ENCODE measurements at places on chromosomes 6 and 20. TPM values are rescaled to one million over a fixed set of nuclear protein-coding genes. Genes with fewer than 3 reads are reported as not detected.

Gene NKX2-4
- not detected for total RNA-seq

DNA sequence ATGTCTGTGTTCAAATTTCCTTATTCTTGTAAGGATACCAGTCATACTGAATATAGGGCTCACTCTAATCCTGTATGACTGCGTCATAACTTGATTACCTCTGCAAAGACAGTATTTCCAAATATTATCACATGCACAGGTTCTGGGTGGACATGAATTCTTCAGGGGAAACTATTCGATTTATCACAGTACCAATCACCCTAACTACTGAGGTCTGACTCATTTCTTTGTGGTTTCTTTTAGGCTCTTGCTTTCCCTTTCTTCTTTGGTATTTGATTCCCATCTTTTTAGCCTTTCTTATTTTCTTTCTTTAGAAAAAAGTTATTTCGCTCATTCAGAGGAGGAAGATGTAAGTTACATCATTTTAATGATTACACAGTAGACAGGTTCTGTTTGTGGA is 40.3 kb upstream of the TBX18 start:
- peak; percentile 32 for DNase-seq

- DNase-seq = peak; percentile 98
Measured at GRCh38 chr6:1325461-1326309, 13.8 kb downstream of the FOXQ1 start.

- DNase-seq = no peak
Measured at GRCh38 chr6:87408721-87409155, 966 bp downstream of the CFAP206 start.

DNA sequence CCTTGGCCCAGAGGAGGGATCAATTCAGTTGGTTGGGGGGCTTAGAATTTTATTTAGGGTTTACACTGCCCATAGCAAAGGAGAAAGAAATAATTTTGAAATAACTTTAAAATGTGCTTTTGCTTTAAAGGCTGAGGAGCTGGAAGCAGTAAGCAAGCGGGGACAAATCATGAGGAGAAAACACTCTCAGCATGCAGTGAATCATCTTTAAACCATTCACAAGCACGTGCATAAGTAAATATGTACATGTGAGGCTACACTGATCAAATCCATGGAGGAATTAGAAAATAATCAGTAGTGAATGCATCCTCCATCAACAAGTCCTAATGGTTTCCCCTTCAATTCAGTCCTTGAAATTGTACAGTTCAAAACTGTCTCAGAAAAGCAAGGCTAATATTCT is 181.0 kb downstream of the MTFR2 start:
- DNase-seq = peak; percentile 48

Gene PRL
- total RNA-seq = not detected

- DNase-seq = no peak
Measured at GRCh38 chr20:10423735-10424134, 10.3 kb downstream of the MKKS start.

- DNase-seq = peak; percentile 90
Measured at GRCh38 chr6:100296810-100297544, 167.7 kb downstream of the SIM1 start.

Gene MYMX
- not detected for total RNA-seq

Gene SLC23A2
- total RNA-seq = 13.9 TPM

DNA sequence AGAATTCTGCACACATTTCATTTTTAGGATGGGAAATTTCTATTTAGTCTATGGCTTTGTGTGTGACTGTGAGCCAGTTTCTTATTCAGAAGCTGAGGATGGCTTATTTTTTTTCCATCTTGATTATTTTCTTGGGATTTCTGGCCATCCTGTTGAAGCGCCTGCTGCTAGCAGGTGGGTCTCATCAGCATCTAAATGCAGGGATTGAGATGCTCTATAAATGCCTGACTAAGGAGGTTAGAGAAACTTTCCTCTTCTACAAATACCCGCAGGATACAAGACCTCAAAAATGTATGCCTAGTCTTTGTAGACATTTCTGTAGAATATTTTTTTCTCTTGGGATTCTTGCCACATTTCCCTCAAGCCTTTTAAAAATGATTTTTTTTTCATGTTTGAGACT is 138.0 kb upstream of the CCN2 start:
- DNase-seq = no peak

Gene HTR1E
- total RNA-seq = not detected

Gene TUBB2B
- total RNA-seq = 26.7 TPM

Gene ASIP
- not detected for total RNA-seq

- peak; percentile 36 for DNase-seq
Measured at GRCh38 chr6:106525107-106525881, 104.0 kb downstream of the RTN4IP1 start.

DNA sequence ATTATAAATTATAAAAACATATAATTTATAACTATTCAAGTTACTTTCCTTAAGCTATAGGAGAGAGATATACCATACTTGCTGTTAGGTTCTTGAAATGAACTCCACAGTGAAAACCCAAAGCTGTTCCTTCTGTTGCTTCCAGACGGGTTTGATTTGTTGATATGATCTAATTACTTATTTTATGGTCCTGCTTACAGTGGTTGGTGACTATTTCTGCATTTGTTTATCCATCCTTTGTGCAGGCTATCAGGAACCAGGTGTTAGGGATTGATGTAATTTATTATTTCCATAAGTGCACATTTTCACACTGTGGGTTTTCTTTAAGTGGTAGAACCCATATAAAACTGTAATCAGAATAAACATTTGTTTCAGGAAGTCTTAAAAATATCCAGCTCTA is 167.1 kb downstream of the KIF6 start:
- no peak for DNase-seq

GRCh38 chr20:36091561-36092397 is 62.8 kb upstream of the EPB41L1 start:
- DNase-seq = no peak

Gene CLPSL1
- not detected for total RNA-seq

Gene TOP1
- total RNA-seq = 18.5 TPM

- peak; percentile 99 for DNase-seq
Measured at GRCh38 chr6:44041461-44042260, 85.6 kb downstream of the MRPL14 start.

GRCh38 chr6:101912311-101912710 is 518.8 kb downstream of the GRIK2 start:
- DNase-seq = no peak

- no peak for DNase-seq
Measured at GRCh38 chr6:40669343-40669742, 82.2 kb upstream of the LRFN2 start.

- DNase-seq = no peak
Measured at GRCh38 chr6:123849406-123849805, 45.7 kb downstream of the NKAIN2 start.

DNA sequence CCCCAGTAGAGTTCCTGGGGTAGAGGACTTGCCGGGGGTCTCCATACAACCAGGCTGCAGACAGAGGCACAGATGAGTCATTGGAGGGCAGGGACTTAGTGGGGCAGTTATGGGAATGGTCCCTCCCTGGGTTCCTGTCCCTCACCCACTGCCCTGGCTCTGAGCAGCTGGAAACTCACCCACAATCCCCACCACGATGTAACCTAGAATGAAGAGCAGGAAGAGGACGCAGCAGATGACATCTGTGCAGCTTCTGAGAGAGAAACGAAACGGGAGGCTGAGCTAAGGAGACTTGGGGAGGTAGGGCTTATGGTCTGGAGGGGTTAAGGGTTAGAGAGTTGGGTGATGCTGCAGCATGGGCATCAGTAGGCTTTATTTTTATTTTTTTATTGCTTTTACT is 2.9 kb downstream of the SLC44A4 start:
- DNase-seq = no peak

GRCh38 chr6:71287926-71288227 is 734 bp upstream of the OGFRL1 start:
- DNase-seq = no peak

DNA sequence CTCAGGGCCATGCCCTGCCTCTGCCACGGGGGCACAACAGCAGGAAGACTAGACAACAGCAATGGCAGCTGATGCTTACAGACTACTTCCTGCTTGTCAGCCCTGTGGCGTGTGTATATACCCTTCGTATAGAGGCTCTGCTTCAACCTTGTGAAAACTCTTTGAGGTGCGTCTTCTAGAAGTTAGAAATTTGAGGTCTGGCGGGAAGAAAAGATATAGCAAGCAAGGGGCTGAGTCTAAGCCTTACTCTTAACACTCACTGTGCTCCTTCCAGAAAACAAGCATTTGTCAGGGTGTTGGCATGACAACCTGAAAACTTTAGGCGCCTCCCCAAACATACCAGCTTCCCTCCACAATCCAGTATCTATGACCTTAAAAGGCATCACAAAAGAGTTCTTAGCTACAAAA is 33.3 kb downstream of the JPH2 start:
- peak; percentile 96 for DNase-seq

DNA sequence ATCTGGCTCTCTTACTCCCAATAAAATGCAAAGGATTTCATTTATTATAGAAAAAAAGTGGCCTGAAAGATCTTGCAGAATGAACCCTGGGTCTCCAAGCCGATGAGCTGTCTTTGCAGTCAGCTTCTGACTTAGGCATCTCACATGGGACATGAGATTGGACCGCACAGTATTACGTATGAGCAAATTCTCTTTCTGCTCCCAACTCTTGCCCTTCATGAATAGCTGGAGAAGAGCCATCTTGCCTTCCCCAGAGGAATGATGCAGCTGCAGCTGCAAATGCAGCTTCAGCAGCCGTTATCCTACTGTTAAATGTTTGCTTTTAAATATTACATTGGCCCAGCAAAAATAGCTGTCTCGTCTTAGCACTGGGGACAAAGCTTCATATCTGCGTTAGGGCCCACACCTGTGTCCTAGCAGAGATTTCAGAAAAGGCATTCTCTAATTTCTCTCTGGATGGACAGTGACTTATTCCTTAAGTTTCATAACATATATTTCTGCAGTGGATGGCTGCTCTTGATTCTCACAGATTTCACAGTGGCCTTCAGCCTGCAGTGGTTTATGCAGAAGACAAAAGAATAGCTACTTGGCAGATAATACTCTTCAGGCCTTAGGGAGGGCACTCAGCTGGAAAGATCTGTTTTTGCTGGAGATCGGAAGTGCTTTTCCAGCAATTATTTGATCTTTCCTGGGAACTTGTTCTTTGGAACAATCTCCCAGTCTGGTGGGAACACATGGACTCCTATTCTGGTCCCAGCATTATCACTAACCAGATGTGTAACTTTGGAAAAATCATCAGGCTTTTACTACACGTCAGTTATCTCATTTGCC is 129.2 kb downstream of the FYN start:
- no peak for DNase-seq

DNA sequence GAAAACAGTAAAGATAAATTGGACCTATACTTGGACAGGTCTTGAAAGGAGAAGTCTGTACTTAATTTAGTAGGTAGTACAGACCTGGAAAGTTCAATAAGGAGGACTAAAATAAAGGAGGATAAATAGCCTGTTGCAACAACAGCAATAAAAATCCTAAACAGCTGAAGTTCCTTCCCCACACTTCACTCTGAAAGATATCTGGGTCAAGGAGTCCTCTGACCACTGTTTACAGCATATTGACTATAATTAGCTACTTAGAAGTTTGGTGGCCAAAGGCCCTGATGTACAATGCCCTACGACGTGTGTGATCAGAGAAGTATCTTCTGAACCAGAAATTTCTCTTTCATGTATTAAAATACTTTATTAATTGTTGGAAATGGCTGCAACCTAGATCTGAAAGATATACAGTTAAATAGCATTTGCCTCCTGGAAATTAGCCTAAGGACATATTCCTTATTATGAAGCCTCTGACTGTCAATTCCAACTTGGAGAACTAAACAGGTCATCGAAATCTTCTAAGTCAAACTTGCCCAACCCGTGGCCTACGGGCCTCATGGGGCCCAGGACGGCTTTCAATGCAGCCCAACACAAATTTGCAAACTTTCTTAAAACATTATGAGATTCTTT is 82.8 kb downstream of the KIF13A start:
- DNase-seq = no peak

GRCh38 chr6:122107256-122107852 is 292.1 kb upstream of the HSF2 start:
- no peak for DNase-seq

DNA sequence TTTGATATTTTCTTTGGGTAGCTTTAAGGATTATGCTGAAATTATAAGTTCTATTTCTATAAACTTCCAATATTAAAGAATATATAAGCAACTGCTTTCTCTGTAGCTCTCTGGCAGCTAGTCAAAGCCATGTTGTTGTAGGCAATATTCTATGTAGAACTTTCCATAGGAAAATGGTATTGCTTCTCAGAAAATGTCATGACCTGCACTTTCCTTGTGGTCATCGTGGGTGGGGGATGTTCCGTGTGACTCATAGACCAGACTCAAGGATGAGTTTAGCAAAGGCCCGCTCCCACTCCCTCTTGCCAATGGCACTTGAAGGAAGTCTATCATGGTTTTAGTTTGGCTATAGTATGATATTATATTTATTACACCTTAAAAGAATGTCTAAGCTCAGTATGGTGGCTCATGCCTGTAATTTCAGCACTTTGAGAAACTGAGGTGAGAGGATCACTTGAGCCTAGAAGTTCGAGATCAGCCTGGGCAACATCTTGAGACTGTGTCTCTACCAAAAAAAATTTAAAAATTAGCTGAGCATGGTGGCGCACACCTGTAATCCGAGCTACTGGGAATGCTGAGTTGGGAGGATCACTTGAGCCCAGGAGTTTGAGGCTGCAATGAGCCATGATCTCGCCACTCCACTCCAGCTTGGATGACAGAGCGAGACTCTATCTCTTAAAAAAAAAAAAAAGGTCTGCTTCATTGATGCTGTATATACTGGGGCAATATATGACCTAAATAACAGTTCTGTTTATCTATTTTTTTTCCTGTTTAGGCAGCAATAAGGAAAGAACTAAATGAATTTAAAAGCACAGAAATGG is 36.6 kb upstream of the LTV1 start:
- peak; percentile 86 for DNase-seq

Gene FLRT3
- 1.4 TPM for total RNA-seq

Gene CST11
- total RNA-seq = not detected

GRCh38 chr6:69138148-69138547 is 503.1 kb downstream of the ADGRB3 start:
- DNase-seq = no peak

GRCh38 chr20:46712056-46712636 is 2.7 kb downstream of the SLC2A10 start:
- DNase-seq = no peak

Gene C20orf204
- total RNA-seq = 1.7 TPM

DNA sequence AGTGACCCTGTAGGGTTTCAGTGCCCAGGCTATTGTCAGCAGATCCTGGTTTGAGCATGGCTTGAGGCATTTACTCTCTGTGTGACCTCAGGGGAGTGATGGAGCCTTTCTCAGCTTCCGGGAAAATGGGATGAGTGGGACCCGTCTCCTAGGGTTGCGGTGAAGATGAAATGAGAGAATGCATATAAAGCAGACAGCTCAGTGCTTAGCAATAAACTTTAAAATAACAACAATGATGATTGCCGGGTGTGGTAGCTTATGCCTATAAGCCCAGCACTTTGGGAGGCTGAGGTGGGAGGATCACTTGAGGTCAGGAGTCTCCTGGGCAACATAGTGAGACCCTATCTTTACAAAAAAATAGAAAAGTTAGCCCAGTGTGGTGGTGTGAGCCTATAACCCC is 106.0 kb upstream of the MTHFD1L start:
- DNase-seq = no peak

All from RPMI7951 (cell line).